ENCODE measurements at places on chromosomes 12 and 14. TPM values are rescaled to one million over a fixed set of nuclear protein-coding genes. Genes with fewer than 3 reads are reported as not detected.
A peak's percentile ranks its signal among the peaks of the same experiment; 100 is the strongest.

Gene MYH7
- total RNA-seq, result 29.9 TPM

Gene INHBE
- total RNA-seq, result not detected

Gene TAS2R42
- not detected for total RNA-seq

Gene LRP1
- total RNA-seq, result 146 TPM

Gene IFI27L1
- total RNA-seq, result 7.2 TPM

Gene PRB3
- not detected for total RNA-seq

Gene INHBC
- not detected for total RNA-seq

Gene CCDC184
- total RNA-seq, result 0.85 TPM

Gene PTPRQ
- total RNA-seq, result 16.3 TPM

Gene TPPP2
- not detected for total RNA-seq

Gene TRIM9
- total RNA-seq, result 1.1 TPM

Gene STYK1
- total RNA-seq, result 5.0 TPM

Gene GPR132
- total RNA-seq, result 1.7 TPM

DNA sequence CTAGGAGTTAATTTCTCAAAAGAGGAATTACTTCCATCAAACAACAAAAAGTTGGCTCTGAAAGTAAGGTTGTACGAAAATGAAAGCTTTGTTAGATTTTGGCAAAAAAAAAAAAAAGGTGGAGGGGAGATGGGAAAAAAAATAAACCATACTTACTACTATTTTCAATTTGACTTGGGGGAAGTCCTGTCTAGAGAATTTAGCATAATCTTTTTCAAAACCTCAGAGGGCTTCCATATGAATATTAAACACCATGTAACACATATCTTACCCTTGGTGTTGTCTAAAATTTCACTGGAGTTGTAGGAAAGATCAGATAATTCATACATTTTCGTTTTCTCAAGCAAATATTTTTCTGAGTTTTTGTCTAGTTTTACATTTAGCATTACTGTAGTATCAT lies 17.5 kb downstream of the GRIP1 start:
- DNase-seq, result no peak

GRCh38 chr12:1826867-1827705 lies 6.7 kb downstream of the LRTM2 start:
- no peak for DNase-seq

- no peak for DNase-seq
Observed at GRCh38 chr14:26835979-26836570, 238.2 kb upstream of the NOVA1 start.

- peak; percentile 49 for DNase-seq
Observed at GRCh38 chr12:59149995-59150642, 229.8 kb upstream of the LRIG3 start.

DNA sequence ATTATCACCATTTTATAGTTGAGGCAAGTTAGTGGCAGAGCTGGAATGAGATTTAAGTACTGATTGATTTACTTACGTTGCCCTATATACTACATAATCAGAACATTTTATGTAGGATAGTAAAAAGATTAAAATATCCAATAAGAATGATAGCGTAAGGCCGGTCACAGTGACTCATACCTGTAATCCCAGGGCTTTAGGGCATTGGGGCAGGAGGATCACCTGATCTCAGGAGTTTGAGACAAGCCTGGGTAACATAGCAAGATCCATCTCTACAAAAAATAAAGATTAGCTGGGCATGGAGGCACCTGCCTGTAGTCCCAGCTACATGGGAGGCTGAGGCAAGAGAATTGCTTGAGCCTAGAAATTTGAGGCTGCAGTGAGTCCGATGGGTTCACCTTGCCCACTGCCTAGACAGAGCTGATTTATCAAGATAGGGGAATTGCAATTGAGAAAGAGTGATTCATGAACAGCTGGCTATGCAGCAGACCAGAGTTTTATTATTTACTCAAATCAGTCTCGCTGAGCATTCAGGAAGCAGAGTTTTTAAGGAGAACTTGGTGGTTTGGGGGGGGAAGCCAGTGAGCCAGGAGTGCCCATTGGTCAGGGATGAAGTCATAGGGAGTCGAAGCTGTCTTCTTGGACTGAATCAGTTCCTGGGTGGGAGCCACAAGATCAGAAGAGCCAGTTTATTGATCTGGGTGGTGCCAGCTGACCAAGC lies 24.7 kb upstream of the SGPP1 start:
- no peak for DNase-seq

- DNase-seq, result no peak
Observed at GRCh38 chr12:52120951-52121823, 41.7 kb downstream of the SMIM41 start.

DNA sequence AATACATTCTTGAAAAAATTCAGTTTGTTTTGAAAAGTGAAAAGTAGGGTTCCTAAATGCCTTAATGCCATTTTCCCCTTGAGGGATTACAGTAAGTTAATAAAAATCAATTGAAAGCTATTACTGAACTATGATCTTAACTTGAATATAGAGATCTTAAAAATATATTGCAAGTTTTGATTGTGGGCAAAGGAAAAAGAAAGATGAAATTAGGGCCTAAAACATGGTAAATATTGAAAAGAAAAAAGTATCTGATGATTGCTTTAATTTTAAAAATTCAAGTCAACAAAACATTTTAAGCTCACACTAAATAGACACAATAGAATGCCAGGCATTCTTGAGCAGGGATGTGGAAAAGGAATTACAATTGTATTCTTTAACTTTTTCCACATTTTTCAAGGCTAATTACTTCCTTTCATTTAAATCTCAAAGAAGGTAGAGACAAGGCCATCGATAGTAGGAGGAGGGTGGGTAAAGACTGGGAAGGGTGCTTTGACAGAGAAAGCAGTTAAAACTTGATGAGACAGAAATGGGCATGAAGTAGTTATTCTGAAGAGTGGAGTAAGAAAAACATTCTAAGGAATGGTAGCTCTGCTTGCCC lies 294.4 kb downstream of the NELL2 start:
- no peak for DNase-seq

GRCh38 chr12:26823390-26823789 lies 9.6 kb downstream of the ITPR2 start:
- DNase-seq, result no peak

- DNase-seq, result no peak
Observed at GRCh38 chr14:43359317-43359716, 1147.8 kb downstream of the FSCB start.

DNA sequence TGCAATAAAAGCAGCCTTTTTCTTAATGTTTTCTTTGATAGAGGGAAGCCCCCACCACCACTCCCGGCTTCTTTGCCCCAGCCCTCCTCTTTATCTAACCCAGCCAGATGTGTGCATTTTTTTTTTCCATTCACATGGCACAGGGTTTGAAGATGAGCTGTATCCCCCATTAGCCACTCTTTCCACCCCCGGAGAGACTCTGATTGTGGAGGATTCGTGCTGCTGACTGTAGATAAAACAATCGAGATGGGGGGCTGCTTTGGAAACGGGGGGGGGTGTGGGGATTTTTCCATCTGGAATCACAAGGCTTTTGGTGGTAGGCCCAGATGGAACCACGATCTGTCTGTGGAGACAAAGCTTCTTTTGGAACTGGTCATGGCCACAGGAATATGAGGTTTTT lies 46.2 kb upstream of the VASH1 start:
- DNase-seq, result no peak

GRCh38 chr12:58293308-58293982 lies 352.1 kb downstream of the ATP23 start:
- DNase-seq, result no peak

GRCh38 chr14:61750708-61751474 lies 11.3 kb upstream of the SNAPC1 start:
- DNase-seq, result peak; percentile 62

- no peak for DNase-seq
Observed at GRCh38 chr12:10358131-10358530, 31.7 kb downstream of the KLRK1 start.

GRCh38 chr14:103521438-103521950 lies 1.1 kb downstream of the CKB start:
- DNase-seq, result no peak

GRCh38 chr14:104161602-104162367 lies 23.4 kb downstream of the KIF26A start:
- no peak for DNase-seq

DNA sequence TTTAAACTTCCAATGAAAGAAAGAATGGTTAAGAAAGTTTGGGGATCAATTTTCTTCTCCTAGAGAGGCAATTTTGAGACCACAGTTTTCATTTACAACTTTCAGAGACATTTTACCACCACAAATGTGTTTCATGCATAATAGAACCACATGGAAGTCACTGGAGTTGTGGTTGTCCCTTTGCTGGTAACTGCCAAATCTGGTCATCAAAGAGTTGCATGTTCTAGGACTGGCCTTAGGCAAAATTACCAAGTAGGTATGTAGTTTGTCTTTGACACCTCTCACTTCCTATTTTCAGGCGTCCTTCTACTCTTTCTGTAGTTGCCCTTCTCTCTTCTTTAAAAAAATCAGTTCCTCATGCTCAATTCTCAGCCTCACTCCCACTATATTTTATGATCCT lies 54.3 kb upstream of the TMX1 start:
- no peak for DNase-seq

- DNase-seq, result no peak
Observed at GRCh38 chr14:55973911-55974630, 144.1 kb upstream of the PELI2 start.

DNA sequence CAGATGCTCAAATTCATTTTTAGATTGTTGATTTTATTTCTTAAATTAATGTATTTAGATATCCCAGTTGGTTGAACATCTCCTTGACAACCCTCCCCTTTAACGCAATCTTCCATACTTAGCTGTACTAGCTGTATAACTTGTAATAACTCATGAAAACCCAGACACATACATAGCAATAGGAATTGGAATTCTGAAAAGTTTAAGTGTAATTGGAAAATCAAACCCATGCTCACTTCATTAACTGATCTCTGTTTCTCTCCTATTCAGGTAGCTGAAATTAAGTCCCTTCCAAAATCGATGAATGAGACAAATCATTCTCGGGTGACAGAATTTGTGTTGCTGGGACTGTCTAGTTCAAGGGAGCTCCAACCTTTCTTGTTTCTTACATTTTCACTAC lies at the start of gene OR4K15:
OR4K15 (plus strand) TSS at position 301 of the 400 bp plus-strand sequence; CDS start at position 301, 0 bp downstream.
- no peak for DNase-seq

DNA sequence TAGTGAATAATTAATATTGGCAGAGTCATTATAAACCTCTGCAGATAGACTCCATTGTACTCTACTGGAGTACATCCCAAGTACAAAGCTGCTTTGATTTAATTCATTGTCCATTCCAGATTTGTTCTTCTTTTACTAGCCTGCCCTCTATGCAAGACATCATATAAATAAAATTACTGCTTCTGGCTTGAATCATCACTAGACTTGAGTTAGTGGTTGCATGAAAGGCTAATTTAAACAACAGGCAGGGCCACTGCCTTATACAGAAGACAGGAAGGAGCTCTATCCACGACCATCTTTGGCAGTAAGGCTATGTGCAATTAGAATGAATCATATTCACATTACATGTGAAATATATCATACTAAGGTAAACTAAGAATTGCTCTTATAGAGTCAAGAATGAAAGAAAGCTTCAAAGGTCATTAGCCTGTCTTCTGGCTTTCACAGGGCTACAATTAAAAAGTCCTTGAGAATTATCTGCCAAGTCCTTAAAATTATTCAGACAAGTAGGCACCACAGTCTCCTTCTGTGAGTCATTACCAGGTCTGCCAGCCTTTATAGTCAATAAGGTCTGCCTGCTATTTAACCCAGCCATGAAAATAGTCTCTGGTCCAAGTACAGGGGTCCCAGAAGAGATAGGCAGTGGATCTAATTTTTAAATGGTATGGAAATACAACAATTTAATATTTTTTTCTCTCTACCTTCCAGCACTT lies 631.8 kb downstream of the TMTC2 start:
- no peak for DNase-seq

DNA sequence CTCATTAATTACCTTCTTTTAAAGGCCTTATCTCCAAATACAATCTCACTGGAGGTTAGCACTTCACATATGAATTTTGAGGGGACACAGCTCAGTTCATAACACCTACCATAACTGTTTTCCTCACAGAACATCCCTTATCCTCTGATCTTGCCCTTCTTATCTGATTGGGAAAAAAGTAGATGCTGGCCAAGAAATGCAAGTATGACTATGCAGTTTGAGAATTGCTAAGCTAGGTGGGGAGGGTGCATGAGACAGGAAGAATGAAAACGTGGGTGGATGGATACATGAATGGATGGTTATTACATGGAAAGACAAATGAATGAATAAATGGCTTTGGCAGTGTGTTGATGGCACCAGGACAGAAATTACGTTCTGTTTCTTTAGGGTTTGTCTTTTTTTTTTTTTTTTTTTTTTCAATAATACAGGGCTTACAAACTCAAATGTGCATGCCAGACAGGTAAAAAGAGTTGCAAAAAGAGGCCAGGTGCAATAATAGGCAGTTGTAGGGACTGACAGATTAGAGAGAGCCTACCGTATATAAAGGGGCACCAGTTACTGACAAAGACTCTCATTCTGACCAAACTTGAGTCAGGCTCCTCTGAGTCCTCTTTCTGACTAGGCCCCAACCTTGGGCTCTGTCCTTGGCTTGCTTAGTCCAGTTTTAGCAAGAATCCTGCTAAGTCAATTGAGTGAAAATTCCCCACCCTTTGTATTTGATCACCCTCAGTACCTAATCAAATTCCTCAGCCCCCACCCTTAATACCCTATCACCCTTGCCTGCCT lies 304.9 kb downstream of the ZFP36L1 start:
- no peak for DNase-seq

DNA sequence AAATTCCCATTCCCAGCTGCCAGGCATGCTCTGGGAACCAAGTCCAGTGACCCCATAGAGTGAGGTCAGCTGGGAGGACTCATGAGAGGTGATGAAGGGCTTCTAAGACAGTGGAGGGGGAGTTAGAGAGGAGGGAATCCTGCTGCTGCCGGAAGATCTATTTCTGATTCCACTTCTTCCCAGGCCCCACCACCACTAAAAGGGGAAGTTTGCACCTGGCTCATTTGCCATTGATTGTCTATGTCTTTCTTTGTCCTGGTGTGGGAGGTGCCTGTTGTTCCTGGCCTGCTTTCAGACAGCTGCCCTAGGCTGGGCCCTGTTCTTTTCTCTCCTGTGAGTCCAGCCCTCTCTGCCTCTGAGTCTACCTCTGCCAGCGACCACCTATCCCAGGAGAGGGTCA lies 3.0 kb upstream of the KRT6A start:
- no peak for DNase-seq

- no peak for DNase-seq
Observed at GRCh38 chr12:2284857-2285256, 232.1 kb downstream of the CACNA1C start.

DNA sequence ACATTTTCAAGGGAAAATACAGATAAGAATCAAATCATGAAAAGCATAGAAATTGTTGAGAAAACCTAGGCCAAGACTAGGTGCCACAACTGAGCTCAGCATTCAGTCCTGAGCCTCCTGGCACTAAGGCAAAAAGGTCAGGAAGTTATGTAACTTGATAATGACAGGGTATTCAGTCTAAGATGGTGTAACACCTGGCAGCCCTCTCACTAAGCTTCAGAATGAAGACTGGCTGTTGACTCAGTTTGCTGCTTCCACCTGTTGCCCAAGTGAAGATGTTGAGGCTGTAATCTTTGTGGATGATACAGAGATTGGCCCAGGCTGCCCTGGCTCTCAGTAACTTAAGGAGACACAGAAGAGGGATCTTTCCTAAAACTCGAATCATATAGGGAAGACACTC lies 19.6 kb downstream of the PROX2 start:
- DNase-seq, result no peak

- no peak for DNase-seq
Observed at GRCh38 chr14:106652494-106652893, 1126.1 kb downstream of the TMEM121 start.

- no peak for DNase-seq
Observed at GRCh38 chr12:88627501-88627900, 47.2 kb upstream of the KITLG start.
